ENCODE measurements at places on chromosomes 13 and 19.
A peak's percentile ranks its signal among the peaks of the same experiment; 100 is the strongest.

DNA sequence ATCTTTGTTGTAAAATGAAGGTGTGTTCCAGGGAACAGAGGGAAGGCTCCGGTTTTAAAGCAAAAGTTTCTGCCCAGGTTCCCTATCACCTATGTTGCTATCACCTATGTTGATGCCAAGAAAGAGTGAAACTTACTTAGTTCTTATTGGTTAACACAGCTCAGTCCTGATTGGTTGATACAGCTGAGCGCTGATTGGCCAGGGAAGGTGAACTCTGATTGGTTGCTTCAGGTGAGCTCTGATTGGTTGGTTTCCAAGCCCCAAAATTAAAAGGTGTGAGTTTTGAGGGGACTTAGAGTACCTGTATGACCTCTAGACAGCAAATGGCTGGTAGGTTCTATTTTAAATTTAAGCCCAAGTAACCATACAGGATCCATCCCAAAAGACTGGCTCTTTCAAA lies 42.2 kb downstream of the FPR3 start:
- DNase-seq: no peak

DNA sequence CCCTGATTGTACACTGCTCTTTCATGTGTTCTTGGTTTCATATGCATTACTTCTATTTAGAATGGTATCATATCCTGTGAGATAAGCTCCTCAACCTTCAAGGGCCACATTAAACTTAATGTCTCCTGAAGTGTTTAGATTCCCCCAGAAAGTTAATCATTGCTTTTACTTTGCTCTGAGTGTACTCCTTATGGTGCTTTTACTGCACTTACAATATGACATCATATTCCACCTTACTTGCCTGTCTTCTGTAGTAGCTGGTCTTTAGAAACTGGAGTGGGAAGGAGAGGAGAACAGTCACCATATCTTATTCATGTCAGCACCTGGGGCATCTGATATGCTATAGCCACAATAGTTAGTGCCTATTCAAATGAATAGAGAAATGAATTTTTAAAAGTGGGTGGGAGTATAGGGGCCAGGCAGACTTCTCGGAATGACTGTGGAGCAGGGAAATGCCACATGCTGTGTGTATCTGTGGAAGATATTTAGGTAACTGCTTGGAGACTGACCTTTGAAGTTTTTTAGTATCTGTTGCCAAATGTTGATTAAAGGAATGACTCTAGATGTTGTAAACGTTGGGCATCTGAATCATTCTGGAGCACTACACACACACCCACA lies 40.2 kb downstream of the SLAIN1 start:
- no peak for DNase-seq

- DNase-seq: no peak
These were observed 838 bp downstream of the PPP2R1A start for GRCh38 chr19:52190487-52191293.

- no peak for DNase-seq
These were observed 66.8 kb upstream of the RFC3 start for GRCh38 chr13:33751151-33751550.

GRCh38 chr13:35887115-35887666 lies 244.0 kb downstream of the DCLK1 start:
- DNase-seq: no peak

DNA sequence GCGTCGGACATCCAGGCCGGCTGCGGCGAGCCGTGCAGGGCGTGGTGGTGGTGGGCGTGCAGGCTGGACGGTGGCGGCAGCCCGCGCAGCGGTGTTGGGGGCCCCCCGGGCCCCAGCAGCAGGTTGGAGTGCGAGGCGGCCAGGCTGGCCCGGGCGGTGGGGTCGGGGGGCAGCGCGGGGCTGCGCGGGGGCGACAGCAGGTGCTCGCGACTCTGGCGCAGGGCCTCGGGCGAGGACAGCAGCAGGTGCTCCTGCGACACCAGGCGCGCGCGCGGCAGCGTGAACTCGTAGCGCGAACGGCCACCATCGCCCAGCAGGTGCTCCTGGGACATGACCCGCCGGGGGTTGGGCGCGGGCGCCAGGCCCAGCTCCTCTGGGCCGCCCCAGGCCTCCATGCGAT lies 9.8 kb downstream of the SHISA7 start:
- no peak for DNase-seq

DNA sequence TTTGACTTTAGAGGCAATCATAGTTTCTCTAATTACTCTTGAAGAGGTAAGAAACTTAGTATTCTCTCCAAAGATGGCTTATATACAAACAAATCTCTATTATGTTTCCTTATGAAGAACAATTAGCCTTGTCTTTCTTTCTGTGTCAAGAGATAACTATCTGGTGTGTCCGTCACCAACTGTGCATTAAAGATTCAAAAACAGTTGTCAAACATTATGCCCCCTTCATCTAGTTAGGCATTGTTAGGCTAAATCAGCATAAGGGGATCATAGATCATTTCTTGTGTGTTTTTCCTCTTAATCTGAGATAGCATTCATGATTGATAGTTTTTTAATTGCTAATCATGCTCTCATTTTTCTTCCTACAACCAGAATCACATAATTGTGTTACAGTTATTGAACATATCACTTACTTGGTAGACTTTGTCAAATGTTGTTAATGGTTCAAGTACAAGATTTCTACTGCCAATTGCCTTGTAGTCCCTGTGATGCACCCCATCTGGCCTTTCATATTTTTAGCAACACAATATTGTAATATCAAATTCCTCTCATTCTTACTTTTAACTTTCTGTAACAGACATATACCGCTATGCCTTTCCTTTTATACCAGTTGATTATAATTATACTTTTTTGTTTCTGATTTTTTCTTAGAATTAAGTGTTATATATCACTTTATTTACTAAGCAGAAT lies 612.7 kb downstream of the SLITRK6 start:
- no peak for DNase-seq

- DNase-seq: no peak
These were observed 89.3 kb downstream of the NUFIP1 start for GRCh38 chr13:44899967-44900366.

DNA sequence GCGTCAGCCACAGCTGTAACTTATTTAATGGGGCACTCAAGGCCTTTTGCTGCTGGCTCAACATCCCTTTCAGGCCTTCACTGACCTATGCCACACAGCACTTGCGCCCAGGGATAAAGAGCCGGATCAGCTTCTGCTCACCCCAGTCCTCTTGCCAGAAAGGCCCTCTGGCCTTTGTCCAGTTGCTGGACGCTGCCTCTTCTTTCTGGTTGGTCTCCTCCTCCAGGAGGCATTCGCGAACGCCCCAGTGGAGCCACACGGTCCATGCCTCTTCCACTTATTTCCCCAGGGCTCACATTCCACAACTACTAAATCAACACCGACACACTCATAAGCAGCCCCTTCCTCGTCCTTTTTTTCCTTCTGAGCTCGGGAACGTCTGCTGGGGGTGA lies 3.7 kb upstream of the ZNF329 start:
- no peak for DNase-seq

DNA sequence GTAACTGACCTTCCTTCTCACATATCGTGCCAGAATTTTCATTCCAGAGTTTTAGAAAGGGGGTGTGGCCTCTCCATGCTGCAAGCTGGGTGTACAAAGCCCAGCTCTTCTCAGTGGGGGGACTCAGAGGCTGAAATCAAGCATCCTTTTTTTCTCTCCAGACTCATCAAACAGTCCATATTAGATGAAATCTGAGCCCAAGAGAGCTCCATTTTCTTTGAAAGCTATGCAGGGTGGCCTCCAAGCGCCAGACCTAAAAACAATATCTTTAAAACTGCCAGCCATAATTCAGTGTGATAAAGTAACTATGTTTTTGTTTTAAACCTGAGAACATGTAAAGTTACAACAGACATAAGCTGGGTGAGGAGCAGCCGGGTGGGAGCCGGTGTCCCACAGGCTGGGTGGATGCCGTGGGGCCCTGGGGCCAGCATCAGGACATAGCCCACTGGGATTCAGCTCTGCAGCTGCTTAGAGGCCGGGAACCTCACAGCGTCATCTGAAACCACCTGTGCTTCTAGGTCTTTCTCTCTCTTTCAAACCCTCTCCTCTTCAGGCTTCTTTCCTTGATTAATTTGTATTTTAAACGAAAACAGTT lies 249.2 kb downstream of the ZNF536 start:
- no peak for DNase-seq

DNA sequence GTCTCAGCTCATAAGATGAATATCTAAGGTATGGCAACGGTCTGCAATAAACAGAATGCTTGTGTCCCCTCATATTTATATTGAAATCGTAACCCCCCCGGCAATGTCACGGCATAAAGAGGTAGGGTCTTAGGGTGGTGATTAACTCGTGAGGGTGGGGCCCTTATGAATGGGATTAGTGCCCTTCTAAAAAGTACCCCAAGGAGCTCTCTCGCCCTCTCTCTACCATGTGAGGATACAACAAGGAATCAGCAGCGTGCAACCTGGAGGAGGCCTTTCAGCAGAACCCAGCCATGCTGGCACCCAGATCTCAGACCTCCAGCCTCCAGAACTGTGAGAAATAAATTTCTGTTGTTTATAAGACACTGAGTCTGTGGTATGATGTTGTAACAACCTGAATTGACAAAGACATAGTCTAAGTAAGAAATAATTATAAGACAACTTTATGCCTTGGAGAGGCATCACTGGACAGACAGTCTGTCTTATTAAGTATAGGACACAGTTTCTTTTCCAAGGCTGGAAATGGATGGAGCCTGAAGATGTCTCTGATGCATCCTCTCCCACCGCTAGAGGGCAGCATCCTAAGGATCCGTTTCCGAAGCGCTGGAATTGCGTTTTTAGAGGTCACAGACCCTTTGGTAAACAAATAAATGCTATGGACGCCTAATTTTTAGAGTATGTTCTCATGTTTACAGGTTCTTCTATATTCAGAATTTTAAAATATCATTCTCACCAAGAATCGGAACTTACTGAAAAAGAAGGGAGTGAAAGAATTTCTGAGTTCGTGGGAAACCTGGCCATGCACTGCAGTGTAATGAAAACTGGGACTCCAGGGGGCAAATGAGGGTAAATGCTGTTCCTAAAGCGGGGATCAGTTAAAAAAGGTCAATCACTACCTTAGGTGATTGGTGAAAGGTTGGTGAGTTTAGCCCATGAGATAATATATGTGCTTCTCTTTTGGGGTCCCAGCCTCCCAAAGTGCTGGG lies 13.3 kb upstream of the LEUTX start:
- peak; percentile 10 for DNase-seq

DNA sequence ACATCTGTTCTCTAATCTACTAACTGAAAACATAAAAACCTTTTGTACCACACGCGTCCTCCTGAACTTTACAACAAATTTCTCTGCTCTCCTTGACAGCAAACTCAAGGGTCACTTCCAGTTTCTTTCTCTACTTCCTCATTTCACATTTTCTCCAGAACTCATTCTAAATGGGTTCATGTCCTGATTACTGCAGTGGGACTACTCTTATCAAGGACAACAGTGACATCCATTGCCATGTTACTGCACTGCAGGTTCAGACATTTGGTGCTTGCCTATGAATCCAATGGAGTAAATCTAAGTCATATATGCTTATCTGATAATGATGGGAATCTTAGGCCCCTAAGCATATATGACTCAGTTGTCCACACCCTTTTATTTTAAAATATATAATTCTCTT lies 35.3 kb downstream of the FPR3 start:
- no peak for DNase-seq

DNA sequence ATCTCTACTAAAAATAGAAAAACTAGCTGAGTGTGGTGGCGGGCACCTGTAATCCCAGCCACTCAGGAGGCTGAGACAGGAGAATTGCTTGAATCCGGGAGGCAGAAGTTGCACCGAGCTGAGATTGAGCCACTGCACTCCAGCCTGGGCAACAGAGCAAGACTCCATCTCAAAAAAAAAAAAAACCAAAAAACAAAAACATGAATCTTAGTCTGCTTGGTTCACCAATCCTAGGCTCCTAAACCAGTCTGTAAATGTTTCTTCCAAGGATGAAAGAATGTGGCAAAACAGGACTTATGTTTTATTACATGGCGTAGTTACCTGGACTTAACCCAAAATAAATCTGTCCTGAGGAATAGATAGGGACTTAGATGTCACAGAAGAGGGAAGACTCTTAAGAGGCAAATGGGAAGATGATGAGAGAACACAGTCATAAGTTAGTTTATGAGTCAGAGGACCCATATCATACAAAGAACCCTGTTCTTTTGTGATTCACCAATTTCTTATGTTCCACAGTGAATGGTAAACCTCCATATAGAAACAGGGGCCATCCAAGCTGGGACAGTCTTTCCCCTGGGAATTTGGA lies 6.9 kb upstream of the FBXL3 start:
- no peak for DNase-seq

- DNase-seq: no peak
These were observed 3.2 kb downstream of the CEACAM5 start for GRCh38 chr19:41711376-41712261.

DNA sequence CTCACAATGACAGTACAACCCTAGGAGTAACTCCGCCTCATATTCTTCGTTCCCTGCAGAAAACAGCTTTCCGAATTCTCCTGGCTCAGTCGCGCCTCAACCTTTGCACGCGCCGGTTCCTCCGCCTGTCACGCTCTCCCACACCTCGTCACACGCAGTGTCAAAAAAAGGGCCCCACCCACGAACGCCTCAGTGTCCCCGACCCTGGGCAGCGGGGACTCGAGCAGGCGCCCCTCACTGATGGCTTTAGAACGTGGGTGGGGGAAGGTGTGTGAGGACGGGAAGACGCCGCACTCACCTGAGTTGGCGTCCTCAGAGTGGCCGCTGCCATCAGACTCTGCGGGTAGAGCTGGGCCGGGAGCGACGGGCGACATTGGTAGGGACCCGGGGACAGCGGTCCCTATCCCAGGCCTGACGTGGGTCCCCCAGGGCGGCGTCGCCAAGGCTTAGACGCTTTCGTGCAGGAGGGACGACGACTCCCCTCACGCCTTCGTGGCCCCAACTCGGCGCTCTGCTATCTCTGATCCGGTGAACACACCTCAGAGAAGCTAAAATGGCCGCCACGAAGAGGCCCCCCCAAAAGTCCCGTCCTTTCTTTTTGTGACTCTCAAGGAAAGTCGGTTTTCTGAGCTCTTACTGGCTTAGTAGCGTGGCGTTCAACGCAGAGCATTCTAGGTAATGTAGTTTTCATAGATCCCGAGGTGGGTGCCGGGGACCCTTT lies at the start of gene ZNF154:
TSS of gene ZNF154 (minus strand) at position 564 of the 721 bp plus-strand sequence. CDS start at position 331, 233 bp downstream.
- peak; percentile 13 for DNase-seq

DNA sequence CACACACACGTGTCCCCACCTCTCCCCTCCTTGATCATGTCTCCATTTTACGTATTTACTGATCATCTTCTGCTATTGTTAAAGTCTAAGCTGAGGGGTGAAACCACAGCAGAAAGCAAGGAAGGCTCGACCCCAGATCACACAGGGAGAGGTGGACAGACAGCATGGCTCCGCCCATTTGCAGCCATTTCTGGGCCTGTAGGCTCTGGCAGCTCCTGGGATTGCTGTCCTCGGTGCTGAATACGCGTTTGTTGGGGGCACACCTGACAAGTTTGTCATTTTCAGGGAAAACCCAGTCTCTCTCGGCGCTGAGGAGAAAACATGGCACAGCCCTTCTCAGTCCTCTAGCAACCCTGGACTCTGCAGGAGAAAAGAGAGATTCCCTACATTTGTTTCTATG lies 8.0 kb downstream of the TMEM86B start:
- DNase-seq: no peak

All from T-cell (primary cell).